ENCODE measurements at places on chromosomes 1 and 21.

DNA sequence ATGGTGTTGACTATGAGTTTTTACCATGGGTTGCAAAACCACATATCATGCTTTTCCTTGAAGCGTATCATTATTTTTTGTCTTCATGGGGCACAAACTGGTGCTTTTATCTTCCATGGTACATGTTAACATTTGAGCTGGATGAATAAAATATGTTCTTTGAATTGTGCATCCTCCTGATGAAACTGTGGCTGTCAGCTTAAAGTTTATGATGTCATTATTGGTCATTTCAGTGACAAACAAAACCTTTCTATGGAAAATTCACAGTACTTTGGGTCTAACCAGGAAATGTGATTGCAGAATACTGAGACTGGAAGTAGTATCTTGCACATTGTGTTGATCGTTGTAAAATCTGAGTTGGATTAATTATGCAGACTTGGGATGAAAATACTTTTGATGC, 291.7 kb upstream of the ZRANB2 start:
- DNase-seq: no peak

GRCh38 chr1:164660412-164660772, 101.4 kb downstream of the PBX1 start:
- no peak for DNase-seq

DNA sequence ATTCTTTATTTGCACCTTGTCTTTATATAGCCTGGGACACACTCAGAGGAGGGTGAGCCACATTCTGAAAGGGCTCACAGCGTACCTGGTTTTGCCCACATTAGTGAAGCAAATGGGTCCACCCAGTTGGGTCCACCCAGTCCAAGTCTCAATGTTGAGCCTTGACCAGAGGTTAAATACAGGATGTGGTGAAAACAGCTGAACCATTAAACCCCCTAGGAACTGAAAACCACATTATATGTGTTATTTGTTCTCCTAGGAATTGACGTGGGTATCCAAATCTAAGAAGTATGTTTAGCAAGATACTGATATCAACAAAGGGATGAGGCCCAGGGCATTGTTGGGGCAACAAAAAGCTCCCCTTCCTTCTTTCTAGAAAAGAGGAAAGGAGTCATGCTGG, 83.8 kb downstream of the SETD4 start:
- no peak for DNase-seq

DNA sequence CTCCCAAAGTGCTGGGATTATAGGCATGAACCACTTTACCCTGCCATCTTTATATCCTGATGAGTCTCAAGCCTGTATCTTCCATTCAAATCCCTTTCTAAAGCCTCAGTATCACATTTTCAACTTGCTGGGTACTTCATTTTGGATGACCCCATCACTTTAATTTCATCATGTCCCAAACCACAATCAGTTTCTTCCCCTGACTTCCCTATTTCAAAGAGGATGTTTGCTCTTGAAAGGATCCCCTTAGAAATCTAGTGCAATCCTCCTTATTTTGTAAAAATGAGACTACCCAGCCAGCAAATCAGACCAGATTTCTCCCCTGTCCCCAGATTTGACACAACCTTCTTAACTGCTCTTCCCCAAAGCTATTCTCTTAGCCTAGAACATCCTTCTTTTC, 7.0 kb upstream of the TRIT1 start:
- no peak for DNase-seq

DNA sequence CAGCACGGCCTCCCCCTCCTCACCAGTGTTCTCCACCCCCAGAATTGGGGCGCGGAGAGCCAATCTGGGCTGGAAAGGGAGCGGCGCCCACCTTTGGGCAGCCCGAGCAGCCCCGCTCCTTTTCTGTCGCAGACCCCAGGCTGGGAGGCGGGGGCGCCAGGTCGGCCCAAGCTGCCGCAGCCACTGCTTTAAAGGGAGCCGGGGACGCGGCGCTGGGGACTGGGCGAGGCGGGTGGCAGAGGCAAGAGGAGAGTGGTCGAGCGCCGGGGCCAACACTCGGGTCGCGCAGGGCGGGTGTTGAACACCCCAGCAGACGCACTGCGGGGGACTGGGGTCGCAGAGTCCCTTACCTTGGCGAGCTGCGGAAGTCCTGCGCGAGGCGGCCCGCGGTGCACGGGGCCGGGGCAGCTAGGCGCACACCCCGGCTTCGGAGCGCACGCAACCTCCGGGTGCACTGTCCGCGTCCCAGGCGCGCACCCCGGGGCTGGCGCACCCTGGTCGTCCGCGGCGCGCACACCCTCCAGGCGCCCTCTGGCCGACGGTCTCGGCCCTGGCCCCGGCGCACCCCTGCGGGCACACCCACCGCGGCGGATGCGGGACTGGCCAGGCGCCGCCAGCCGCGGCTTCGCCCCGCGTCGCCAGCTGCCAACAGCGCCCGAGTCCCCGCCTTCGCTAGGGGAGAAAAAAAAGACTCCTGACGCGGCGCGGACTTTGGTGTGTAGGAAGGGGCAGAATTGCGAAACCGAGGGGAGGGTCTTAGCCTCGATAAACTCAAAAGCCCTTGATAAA, at the start of gene KANK4:
Gene KANK4, minus strand, starts transcription at position 679 of the 789 bp plus-strand sequence. CDS start 37,870 bp downstream, outside the sequence.
- peak; percentile 66 for DNase-seq

DNA sequence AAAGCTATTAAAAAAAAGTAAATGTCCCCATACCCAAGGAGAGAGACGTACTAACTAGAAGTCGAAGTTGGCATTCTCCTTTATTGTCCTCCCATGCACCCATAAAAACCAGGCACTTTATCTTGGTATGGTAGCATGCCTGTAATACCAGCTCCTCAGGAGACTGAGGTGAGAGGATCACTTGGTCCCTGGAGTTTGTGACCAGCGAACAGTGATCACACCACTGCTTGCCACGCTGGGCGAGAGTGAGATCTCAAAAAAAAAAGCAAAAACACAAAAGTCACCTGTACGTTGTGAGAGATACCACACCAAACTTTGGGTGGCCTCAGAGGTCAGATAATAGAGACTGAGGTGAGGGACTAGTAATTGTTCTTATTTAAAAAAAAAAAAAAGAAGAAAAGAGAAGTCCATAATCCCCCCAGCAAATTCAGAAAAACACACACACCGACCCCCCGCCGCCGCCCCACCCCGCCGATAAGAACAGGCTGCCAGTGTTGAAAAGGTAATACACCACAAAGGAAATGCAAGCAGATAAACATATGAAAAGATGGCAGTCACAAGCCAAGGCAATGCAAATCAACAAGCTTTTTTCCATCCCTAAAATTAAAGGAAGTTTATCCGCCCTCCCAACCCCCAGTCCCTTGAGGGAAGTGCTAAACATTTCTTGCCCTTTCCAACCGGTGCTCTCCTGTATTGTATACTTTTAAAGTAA, 3.6 kb downstream of the L1TD1 start:
- no peak for DNase-seq

DNA sequence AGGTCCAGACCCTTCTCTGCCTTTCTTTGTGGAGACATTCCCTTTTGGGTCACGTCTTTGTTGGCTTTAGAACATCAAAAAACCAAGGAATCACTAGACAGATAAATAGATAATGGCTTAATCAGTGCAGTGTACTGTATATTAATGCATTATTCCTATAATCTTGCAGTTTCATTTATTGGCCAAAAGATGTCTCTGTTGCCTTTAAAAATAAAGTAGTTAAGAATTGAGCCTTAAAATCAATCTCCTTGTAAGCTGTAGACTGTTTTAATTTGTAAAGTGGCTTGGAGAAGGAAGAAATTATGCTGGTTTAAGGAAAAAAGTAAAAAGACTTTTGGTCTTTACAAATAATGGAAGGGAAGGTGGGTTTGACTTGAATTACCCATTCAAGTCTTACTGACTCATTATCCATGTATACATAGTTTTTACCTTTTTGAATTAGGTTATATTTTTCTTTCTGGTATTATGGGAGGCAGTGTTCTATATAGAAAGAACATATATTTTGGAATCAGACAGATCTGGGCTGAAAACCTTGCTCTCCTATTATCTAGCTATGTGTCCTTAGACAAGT, 84.6 kb downstream of the VPS13D start:
- DNase-seq: no peak

DNA sequence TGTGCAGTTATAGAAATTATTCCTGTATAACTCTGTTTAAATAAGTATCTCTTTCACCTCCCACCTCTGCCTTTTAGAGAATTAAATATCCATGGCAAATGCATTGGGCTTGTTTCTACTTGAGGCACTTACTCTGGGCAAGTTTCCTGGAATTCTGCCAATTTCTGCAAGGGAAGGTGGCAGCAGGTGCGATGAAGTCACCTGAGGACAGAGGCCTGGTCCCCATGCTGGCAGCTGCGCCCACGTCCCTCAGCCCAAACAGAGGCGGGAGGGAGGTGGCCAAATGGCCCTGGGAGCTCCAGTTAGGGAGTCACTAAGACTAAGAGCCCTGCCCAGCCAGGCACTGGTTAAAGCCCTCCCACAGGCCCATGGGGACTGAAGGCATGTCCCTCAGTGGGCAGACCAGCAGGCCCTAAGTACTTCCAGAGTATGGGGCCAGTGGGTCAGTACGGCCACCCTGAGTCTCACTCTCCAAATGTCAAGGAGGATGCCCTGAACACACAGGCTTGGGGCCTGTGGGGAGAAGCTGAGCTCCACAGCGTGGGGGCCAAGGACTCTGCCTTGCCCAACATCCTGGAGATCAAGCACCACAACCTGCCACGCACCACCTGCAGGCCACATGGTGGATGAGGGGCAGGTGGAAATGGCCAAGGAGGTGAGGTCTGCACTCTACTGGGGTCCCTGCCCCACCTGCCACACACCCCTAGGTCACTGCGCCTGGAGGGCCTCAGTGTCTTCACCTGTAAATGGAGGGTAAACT, 19.4 kb downstream of the ACOT7 start:
- no peak for DNase-seq

GRCh38 chr1:159763686-159764085, 17.1 kb upstream of the DUSP23 start:
- DNase-seq: no peak

DNA sequence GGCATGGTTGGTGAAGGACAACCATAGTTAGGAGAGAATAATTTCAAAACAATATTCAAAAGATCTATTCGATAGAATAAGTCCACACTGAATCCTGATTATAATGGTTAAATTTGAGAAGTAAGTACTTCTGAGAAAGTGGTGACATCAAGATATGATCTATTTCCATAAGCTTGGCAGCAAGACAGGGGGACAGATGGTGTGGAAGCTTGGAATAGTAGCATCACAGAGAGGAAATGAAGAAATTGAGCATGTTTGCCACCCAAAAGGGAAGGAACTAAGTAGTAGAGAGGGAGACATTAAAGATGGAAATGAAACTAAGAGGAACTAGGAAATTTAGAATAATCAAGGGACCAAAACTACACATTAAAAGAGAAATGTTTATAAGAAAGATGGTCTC, 94.5 kb downstream of the OLFM3 start:
- DNase-seq: no peak

DNA sequence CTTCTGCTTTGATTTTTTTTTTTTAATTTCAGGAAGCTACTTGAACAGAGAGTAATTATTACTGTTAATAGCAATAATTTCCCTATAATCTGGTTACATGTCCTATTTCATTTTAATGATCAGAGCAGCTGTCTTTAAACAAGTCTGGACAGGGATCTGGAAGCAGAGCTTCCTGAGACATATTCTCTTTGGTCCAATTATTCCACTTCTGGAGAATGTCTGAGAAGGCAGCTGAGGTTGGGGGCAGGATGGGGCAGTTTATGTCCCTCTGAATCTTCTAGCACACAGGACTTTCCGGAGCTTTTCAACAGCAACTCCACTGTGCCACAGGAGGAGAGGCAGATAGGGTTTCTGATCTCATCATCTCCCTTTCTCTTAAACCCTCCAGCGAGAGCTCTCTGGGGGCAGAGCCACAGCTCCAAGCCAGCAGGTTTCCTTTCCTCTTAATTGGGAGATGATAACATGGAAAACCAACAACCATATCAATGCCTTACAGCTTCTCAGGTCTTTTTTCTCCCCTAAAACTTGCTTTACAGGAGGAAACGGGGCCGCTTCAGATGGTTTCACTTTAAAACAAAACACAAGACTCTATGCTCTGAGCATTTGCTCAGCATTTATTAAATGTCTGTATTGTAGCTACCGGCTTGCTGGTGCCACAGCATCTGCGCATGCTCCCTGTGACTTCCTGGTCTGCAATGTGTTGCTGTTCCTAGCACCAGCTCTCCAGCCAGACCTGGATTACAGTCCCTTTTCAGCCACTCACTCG, 425.7 kb upstream of the USP24 start:
- DNase-seq: peak; percentile 48

DNA sequence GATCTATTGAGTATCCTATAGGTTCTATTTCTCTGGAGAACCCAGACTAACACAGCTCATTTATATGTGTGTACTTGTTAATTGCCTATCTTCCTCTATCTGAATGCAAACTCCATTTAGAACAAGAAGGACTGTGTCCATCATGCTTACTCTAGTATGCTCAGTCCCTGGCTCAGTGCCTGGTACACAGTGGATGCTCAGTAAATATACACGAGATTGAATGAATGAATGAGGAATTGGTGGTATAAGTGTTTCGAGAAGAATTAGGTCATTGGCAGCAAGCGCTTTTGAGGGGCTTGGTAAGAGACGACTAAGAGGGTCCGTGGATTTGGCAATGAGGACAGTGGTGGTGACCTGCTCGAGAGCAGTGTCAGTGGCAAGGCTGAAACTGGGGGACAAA, 112.5 kb downstream of the CSMD2 start:
- no peak for DNase-seq

DNA sequence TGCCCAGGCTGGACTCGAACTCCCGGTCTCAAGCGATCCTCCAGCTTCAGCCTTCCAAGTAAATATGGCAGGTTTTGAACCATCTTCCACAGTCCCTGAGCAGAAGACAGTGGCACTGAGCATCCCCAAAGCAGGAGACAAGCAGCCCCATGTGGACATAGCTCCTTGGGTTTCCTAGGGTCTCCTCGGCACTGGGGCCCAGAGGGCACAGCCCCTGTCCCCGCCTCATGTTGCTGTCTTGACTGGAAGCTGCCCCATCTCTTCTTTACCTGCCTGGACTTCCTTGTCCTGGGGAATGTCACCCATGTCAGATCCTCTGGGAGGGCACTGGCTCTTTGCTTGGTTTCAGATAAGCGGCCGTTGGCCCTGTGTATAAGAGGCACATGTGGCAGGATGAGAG, 263.7 kb upstream of the RAB4A start:
- DNase-seq: no peak

- no peak for DNase-seq
Observed at GRCh38 chr21:28378026-28378425, 614.7 kb downstream of the LTN1 start.

- DNase-seq: peak; percentile 93
Observed at GRCh38 chr1:9823943-9824701, at the start of gene CLSTN1. TSS of gene CLSTN1 (minus strand) at chr1:9823965. CDS start at chr1:9823733, 232 bp downstream.

- no peak for DNase-seq
Observed at GRCh38 chr1:39230261-39231190, 26.0 kb downstream of the MACF1 start.

Data from muscle of back (tissue), 13 donors.